ENCODE measurements at places on chromosomes 3 and 15.

- DNase-seq, result no peak
Measured at GRCh38 chr3:197682713-197683112, 54.0 kb downstream of the RUBCN start.

- DNase-seq, result no peak
Measured at GRCh38 chr3:56135941-56136340, 332.3 kb downstream of the ERC2 start.

- peak; percentile 68 for DNase-seq
Measured at GRCh38 chr15:98428253-98428989, 219.9 kb upstream of the IGF1R start.

- DNase-seq, result no peak
Measured at GRCh38 chr15:85621094-85621493, 173.6 kb downstream of the KLHL25 start.

GRCh38 chr15:78603467-78603866 is 17.3 kb downstream of the CHRNA3 start:
- no peak for DNase-seq

GRCh38 chr15:96232335-96232734 is 98.2 kb upstream of the NR2F2 start:
- no peak for DNase-seq

DNA sequence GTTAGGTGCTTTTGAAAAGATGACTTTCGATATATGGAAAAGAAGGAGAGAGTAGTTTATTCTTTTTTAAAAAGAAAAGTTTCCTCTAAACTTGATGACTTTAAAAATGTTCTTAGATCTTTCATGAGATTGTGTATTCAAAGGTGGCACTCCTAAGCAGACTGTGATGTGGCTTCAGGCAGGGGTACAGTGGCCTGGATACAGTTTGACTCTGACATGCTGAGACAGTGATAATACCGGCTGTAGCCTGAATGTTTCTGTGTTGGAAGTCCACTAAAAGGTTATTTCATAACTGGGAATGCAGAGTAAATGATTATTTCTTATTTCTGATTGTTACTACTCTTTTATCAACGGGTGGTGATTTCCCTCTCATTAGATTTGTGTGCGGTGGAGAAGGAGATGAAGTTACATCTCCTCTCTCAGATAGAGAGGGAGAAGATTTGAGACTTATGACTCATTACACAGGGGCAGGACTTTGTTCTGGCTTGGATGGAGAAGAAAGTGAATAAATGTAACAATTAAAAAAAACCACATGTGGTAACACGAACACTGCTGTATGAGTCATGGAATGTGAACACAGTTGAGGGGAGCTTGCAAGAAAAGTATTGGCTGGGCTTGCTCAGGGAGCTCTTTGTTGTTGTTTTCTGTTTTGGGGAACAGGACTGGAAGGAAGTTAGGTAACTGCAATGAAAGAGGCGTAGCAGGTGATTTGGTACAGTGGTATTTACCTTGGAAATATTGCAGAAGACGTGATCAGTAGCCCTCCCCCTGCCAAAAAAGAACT is 21.6 kb downstream of the SPTSSB start:
- no peak for DNase-seq

DNA sequence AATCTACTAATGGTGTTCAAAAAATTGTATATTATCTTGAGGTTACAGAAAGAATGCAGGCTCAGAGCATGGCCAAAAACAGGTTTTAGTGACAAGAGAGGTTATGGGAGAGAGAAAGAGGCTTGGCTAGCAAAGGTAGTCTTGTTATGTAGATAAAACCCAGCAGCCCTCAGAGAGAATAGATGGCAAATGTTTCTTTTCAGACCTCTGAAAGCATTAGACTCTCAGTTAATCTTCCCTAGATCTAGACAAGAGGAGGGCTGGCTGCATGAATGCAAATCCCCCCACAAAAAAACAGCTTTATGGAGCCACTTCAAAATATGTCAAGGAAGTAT is 62.2 kb downstream of the OSTN start:
- no peak for DNase-seq

GRCh38 chr3:135172191-135172869 is 377.3 kb downstream of the EPHB1 start:
- DNase-seq, result no peak

DNA sequence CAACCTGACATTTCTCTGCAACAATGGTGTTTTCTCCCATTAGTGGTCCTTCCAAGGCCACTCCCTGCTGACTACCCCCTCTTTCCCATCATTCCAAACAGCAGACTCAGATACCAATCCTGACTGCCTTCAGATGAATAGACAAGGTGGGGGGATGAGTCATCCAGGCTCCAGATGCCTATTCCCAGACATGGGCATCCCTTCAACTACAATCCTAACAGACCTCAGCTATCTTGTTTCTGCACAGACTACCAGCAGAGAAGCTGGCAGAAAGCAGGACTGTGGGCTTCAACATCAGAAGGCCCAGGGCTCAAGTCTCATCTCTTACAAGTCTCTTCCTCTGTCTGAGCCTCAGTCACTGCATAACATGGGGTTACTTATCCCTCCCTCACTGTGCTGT is 2.2 kb downstream of the RBP1 start:
- no peak for DNase-seq

DNA sequence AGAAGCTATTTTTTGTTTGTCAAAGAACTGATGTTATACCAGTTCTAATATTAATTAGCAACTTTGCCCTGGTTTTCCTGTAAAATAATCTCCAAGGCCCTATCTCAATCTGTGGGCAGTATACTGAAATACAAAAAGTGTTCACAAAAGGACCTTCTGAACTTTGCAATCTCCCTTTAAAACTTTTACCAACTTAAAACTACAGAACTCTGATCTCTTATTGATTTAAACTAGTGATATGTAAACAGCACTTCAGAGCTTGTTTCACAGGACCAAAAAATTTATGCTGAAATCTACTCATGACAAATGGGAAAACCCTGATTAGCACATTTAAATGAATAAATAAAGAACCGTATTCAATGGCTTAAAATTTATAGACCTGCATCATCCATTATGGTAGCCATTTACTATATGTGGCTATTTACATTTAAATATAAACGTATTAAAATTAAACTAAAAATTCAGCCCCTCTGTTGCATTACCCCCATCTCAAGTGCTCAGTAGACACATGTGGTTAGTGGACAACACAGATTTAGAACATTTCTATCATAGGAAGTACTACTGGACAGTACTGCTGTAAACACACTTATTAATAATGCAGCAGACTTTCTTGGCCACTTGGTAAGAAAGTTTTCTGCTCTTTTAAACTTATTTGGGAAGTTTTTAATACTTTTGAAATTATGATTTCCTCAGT is 12.0 kb downstream of the AGTR1 start:
- no peak for DNase-seq

- no peak for DNase-seq
Measured at GRCh38 chr15:90716317-90716975, 700 bp upstream of the BLM start.

DNA sequence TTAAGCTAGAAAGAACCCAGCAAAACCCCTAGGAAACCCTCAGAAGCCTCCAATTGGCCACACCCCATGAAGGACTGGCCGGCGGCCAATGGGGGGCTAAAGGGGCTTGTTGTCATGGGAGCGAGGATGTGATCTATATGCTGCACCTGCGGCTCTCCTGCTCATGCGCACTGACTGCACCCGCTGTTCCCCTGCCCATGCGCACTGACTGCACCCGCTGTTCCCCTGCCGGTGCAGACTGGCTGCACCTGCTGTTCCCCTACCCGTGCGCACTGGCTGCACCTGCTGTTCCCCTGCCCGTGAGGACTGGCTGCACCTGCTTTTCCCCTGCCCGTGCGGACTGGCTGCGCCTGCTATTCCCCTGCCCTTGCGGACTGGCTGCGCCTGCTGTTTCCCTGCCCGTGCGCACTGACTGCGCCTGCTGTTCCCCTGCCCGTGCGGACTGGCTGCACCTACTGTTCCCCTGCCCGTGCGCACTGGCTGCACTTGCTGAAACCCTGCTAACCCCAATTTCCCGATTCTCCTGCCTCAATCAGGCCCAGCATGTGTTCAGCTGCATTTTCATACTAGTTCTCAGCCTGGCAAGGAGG is 16.8 kb upstream of the MCCC1 start:
- DNase-seq, result peak; percentile 100

GRCh38 chr3:129908417-129908816 is 14.9 kb upstream of the TMCC1 start:
- no peak for DNase-seq

DNA sequence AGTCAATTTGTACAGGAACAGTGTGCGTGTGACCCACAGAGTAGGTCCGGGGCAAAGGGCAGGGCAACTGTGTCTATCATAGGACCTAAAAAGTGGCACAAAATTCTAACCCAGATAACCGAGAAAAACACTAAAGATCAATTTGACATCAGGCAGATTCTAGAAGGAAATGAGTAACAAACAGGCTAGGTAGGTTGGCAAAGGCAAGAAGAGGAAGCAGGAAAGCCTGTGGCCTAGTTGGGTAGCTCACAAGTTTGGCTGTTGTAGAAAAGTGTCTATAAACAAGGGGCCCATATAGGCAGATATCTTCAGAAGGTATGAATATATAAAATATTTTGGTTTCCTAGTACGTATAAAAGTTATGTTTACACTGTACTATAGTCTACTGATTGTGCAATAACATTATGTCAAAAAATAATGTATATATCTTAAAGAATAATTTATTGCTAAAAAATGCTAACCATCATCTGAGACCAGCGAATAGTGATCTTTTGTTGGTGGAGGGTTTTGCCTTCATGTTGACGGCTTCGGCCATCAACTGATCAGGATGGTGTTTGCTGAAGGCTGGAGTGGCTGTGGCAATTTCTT is 13.3 kb upstream of the OR5K1 start:
- DNase-seq, result no peak

DNA sequence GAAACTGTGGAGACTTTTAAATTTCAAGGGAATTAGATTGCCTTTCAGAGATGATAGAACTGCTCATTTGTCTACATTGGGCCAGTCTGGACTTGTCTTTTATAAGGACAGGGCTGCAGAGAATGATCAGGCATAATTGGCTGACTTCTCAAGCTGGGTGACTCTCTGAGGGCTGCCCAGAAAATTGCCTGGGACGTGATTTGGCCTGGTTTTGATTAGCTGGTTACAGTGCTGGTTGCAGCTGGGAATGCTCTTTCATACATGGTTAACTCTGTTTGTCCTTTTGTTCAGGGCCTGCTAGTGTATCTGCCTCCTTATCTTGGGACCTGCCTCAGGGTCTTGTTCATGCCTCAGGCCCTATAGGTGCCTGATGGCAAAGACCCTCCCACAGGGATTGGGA is 245.6 kb downstream of the CLSTN2 start:
- no peak for DNase-seq

Data from NCI-H524 (cell line).